ENCODE measurements at places on chromosomes 1 and 21.

GRCh38 chr1:80384083-80384830, 1377.7 kb upstream of the ADGRL4 start:
- DNase-seq: no peak

GRCh38 chr1:84847253-84848250, 45.5 kb downstream of the LPAR3 start:
- peak; percentile 87 for DNase-seq

DNA sequence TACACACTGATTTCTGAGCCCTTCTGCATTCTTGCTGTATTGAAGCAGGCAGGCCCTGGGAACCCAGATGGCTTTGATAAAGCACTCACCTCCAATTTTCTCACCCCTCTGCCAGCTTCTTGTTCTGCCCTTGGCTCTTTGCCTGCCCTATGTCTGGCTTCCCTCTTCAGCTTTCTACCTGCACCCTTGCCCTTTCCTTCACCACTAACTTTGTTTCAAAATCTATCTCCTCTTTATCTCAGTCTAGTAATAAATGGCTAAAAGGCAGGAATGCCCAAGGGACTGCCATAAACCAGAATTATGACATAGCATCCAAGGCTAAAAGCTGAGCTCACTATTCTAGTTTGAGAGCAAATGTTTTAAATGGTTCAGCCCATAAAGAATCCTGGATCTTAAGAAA, 178.7 kb downstream of the TNR start:
- no peak for DNase-seq

- DNase-seq: peak; percentile 33
These were observed 76.2 kb upstream of the PGBD5 start for GRCh38 chr1:230502306-230502705.

DNA sequence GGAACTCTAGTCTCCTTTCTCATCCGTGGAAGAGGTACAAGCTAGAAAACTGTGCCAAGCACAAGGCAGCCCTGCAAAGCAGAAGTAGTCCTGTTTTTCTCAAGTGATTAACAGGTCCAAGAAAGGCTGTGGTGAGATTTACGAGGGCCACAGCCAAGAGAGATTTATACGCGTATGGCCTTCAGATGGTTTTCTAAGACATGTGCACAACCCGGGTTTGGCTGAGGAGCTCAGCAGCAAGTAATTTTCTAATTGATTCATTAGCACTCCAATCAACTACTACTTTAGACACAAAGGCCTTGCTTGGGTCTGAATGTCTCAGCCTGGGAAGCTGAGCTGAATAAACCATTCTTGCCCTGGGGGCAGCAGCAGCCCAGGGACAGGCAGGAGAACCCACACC, 55.8 kb downstream of the SSBP3 start:
- DNase-seq: no peak

DNA sequence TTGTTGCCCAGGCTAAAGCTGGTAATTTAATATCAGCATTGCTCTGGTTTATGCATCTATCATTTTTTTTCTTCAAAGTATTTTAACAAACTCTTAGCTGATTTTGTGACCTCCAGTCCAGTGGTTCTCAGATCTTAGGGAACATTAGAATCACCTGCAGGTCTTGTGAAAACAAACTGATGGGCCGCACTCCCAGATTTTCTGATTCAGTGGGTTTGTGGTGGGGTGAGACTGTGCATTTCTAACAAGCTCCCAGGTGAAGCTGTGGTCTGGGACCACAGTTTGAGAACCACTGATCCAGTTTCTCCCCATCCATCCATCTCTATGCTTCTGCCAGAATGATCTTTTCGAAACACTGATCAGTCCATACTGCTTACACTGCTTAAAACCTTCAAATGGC, 305.7 kb upstream of the USP24 start:
- DNase-seq: no peak

- no peak for DNase-seq
These were observed 2.7 kb upstream of the LPGAT1 start for GRCh38 chr1:211833174-211833820.

GRCh38 chr1:8660411-8660828, 157.0 kb downstream of the RERE start:
- DNase-seq: peak; percentile 91

DNA sequence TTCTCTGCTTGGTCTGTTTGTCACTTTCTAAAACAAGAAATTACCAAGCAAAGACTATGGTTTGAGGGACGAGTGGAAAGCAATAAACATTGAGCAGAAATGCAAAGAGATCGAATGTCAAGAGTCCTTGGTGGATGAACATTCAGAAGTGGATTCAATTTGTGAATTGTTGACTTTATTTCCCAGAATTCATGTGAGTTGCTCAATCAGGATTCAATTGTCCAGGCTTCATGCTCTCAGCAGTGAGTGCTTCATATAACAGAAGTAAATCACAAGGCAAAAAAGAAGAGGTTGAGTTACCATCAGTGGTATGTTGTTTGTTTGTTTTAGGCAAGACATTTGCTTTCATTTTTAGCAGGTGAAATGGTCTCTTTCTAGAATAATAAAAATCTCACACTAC, 31.9 kb downstream of the NGF start:
- no peak for DNase-seq

DNA sequence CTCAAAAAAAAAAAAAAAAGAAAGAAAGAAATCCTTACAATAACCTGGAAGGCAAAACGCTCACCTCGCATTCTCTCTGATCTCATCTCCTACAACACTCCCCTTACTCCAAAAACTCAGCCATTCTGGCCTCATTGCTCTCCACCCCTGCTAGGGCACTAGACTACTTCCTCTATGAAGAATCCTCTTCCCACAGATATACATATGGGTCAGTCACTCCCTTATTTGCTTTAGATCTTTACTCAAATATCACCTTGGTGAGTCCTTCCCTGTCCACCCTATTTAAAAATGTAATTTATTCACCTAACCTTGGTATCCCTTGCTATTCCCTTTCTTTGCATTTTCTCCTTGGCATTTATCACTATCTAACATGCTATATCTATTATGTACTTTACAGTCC, 24.6 kb upstream of the KIF1B start:
- DNase-seq: no peak

- DNase-seq: peak; percentile 30
These were observed 14.6 kb upstream of the CAMSAP2 start for GRCh38 chr1:200724064-200724463.

DNA sequence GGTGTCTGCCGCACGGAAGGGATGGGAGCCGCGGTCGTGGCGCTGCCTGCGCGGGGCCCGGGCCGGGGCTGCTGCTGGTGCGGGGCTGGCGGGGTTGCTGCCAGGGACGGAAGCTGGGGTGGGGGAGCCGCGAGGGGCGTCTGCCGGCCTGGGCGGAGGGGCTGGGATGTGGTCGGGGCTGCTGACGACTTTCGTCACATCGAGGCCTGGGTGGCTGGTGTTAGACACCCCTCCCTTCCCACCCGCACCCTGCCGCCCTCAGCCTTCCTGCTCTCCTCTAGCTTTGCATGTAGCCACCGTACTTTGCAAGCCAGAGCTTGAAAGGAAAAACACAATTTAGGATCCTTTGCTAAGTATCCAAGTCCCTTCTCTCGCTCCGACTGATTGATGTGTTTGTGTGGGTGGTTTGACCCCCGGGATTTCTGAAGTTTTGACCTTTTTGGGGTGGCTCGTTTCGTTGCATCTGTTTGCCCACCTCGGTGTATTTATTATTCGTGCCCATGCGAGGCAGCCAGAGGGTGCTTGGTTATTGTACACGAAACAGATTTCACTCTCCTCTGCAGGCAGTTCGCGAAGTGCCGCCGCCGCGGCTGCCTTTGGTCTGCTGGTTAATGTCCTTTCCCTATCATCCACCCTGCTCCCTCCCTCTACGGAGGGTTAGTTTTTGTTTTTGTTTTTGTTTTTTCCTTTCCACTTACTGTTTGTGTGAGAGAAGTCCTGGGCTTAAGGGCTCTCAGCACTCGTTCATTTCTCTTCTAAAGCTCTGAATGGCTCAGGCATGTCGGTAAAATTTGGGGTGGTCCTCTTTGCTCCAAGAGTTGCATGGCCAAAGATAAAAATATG, 868 bp downstream of the C1orf21 start:
- DNase-seq: peak; percentile 72

Data from tongue (tissue), 3 donors.